Hepatic stellate cell (primary cell): ENCODE measurements at places on chromosomes 1 and 21.

GRCh38 chr1:26857473-26858060 lies 5.4 kb upstream of the SFN start:
- DNase-seq = no peak

- no peak for DNase-seq
These were observed 62.5 kb downstream of the CHD5 start for GRCh38 chr1:6117624-6118023.

DNA sequence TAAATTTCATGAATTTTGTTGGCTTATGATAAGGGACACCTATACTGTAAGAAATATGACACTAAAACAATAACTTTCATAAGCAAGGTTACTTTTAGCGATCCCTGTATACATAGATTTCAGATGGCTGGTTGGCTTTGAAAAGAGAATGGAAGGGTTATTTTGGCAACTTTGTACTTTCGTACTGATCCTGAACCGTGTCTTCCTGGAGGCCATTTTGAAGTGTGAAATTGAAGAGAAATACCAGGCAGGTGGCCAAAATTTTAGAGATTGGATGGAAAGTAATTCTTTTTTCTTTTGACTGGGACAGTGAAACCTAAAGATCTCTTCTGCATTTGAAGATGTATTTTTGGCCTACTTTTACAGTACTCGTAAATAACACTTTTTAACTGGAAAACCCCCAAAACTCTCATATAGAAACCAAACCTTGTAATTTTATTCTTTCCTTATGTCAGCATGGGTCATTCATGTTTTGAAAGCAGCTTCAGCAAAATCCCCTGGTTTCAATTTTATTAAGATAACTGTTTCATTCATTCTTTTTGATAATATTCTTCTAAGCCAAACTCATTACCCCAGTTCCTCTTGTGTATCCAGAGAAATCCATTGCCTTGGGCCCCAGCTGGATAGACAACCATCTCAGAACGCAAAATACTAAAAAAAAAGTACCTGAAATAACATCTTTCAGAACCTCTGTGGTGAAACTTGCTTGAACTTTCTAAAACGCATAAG lies 38.4 kb upstream of the ZNF281 start:
- DNase-seq = no peak

- DNase-seq = no peak
These were observed 5.3 kb upstream of the GPR88 start for GRCh38 chr1:100532645-100533044.

GRCh38 chr1:116697548-116698243 lies 30.2 kb upstream of the IGSF3 start:
- no peak for DNase-seq

DNA sequence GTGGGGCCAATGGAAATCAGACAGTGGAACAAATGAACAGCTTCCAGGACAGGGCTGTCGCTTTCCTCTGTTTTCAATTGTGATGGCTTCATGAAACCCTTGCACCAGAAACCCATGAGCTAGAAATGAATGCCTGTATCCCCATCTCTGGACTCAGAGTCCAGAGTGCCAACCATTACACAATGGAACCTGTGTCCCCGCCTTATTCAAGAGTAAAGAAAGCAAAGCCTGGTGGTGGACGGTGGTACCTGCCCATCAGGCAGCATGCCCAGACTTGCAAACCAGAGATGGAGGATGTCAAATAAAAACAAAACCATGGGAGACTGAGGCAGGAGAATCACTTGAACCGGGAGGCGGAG lies 4.4 kb upstream of the CAPN2 start:
- DNase-seq = no peak

GRCh38 chr1:155008015-155008941 lies 5.7 kb downstream of the ZBTB7B start:
- no peak for DNase-seq

- no peak for DNase-seq
These were observed 760.4 kb upstream of the CXADR start for GRCh38 chr21:16752475-16752857.

- DNase-seq = peak; percentile 12
These were observed 179.2 kb upstream of the FMN2 start for GRCh38 chr1:239912471-239912870.

- peak; percentile 24 for DNase-seq
These were observed 4.1 kb downstream of the CEP104 start for GRCh38 chr1:3852711-3853485.

DNA sequence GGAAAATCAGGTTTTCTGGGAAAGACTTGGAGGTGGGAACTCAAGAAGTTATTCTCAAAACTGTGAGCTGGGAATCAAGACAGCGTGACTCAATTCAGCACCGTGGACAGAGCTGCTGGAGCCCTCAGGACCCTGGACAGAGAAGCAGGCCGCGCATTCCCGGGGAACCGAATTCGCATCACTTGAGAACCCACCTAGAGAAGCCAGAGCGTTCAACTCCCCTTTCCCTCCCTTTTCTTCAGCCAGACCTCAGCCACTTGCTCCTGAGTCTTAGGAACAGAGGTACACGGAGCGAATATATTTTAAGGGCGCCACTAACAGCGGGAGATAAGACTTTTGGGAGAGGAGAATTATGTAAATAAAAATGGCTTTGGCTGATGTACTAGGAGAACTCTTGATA lies 2.0 kb upstream of the LIN28A start:
- DNase-seq = peak; percentile 79
